Colonic mucosa (tissue), 4 donors: ENCODE measurements at places on chromosomes 16 and 17. TPM values are rescaled to one million over a fixed set of nuclear protein-coding genes. Genes with fewer than 3 reads are reported as not detected.
A peak's percentile ranks its signal among the peaks of the same experiment; 100 is the strongest.

GRCh38 chr17:73017658-73018057 lies 74.8 kb downstream of the SLC39A11 start:
- DNase-seq, result no peak

GRCh38 chr17:51229889-51230288 lies 30.0 kb downstream of the MBTD1 start:
- DNase-seq, result no peak

The SCNN1G gene
- total RNA-seq, result 3.4 TPM

DNA sequence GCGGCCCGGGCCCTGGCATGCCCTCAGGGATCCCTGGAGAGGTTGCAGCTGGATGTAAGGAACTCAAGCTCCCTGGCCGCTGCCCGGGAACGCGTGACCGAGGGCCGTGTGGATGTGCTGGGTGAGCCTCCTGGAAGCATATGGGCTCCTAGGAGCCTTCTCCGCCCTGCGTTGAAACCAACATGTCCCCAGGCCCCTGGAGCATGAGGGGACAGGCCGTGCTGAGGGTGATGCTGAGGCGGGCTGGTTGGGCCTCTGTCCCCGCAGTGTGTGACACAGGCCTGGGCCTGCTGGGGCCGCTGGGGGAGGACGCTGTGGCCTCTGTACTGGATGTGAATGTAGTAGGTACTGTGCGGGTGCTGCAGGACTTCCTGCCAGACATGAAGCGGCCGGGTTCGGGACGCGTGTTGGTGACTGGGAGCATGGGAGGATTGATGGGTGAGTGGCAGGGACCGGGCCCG lies 5.7 kb upstream of the HSD17B1 start:
- no peak for DNase-seq

- DNase-seq, result peak; percentile 89
Measured at GRCh38 chr17:72118335-72119076, 2.3 kb upstream of the SOX9 start.
